Stimulated activated CD4-positive, alpha-beta T cell treated with anti-CD3 and anti-CD28 coated beads, Interleukin-1b, Interleukin-23, amount 100 ng/mL, for 48 hours (primary cell): ENCODE measurements at places on chromosomes 4 and X.

- no peak for DNase-seq
Observed at GRCh38 chr4:120658772-120659171, 263.8 kb downstream of the PRDM5 start.

DNA sequence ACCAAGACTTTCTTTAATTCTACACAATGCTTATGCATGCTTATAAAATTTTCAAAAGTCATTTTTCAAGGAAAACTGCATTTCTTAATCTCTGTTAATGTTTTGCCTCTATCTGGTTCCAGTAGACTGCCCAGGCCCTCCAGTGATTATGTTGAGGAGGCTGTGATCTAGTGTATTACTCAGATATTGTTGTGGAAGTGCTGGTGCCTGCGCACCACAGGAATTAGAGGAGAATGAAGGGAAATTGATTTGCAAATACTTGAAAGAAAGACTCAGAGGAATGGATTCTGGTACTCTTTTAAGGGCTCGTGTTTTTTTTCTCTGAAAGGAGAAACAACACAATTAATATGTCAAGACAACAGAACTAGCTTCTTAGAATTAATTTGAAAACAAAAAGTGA lies 1015.1 kb downstream of the RPA4 start:
- no peak for DNase-seq

DNA sequence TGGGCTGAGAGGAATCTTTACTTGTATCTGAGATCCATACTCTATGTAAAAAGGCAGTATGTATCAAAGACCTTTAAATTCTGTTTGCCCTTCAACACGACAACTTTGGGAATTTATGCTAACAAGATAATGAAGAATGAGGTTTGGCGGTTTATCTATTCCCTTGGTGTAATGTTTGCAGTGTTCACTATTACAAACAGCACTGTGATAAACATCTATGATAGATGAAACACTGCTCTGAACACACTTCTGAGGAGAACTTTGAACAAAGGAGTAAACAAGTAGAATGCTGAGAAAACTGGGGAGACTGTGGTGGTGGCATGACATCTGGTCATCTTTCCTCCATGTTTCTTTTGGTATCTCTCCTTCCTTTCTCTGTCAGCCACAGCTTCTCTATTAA lies 126.9 kb downstream of the PDE5A start:
- DNase-seq, result no peak

DNA sequence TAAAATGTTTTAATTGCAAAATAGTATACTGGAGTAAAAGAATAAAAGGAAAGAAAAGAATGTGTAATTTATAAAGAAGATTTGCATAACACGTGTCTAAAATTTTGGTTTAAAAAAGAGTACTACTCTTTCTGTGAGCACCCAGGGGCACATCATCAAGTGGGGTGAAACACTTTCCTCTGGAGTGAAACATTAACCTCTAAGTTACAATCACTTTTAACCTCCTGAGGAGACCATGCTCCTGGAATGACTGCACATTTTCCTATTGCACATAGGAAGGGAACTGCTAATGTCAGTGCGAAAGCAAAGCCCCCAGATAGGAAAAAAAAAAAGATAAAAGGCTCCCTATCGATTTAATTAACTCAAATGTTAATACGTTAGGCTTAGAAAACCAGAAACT lies 13.3 kb downstream of the VEGFC start:
- no peak for DNase-seq

- DNase-seq, result no peak
Observed at GRCh38 chr4:114343015-114343414, 255.6 kb upstream of the UGT8 start.

DNA sequence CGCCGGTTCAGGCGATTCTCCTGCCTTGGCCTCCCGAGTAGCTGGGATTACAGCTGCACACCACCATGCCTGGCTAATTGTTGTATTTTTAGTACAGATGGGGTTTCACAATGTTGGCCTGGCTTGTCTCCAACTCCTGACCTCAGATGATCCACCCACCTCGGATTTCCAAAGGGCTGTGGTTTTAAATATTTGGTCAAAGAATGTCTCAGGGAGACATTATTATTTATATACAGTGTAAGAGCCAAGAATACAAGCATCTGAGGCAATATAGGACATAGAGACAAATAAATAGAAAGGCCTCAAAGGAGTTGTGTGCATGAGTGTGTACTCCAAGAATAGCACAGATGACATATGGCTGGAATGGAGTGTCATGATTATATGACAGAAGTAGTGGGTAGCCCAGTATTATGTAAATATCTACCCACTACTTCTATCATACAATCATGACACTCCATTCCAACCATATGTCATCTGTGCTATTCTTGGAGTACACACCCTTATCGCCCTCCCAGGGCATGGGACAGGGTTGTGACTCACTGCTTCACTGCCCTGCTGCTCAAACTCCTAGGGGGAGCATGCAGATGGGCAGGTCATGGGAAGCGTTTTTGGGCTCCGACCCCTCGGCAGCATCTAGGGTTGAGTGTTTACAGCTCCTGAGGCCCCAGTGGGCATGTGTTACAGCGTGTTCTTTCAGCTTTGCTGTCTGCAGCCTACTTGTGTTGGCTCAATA lies 1649.8 kb upstream of the PCDH10 start:
- DNase-seq, result no peak

GRCh38 chr4:150358691-150359090 lies 223.3 kb upstream of the MAB21L2 start:
- DNase-seq, result no peak

- no peak for DNase-seq
Observed at GRCh38 chrX:21559417-21559816, 98.7 kb downstream of the KLHL34 start.

- DNase-seq, result peak; percentile 37
Observed at GRCh38 chrX:48466696-48467095, 3.4 kb downstream of the SLC38A5 start.

DNA sequence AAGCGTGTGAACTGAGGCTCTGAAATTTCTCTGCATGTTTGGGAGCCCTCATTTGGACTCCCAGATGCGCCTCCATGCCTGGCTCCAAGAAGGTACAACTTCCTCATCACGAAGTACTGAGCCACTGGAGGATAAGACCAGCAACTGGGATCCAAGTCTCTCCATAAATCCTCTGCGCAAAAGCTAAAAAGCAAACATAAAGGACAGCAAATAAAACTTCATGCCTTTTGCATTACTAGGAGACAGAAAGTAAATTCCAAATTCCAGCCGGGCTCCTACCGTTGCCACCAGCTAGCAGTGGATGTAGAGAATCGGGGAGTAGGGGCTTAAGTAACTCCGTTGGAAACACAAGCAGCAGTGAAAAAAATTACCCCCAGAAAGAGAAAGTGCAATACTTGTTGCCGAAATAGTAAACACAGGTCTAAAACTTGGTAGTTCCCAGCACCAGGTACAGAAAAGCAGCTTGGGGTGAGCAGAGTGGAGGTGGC lies 477.1 kb upstream of the TENM3 start:
- no peak for DNase-seq

- no peak for DNase-seq
Observed at GRCh38 chr4:31657859-31658570, 937.8 kb downstream of the PCDH7 start.

GRCh38 chrX:110004215-110004614 lies 1.3 kb downstream of the TMEM164 start:
- no peak for DNase-seq

GRCh38 chr4:12949719-12950490 lies 534.2 kb downstream of the RAB28 start:
- no peak for DNase-seq

GRCh38 chr4:41177016-41177415 lies 37.3 kb downstream of the APBB2 start:
- no peak for DNase-seq

GRCh38 chr4:133145758-133146573 lies 3.1 kb upstream of the PCDH10 start:
- DNase-seq, result no peak

GRCh38 chr4:140928880-140929279 lies 172.7 kb upstream of the TBC1D9 start:
- DNase-seq, result no peak

- DNase-seq, result no peak
Observed at GRCh38 chr4:73871511-73872310, 2.5 kb downstream of the CXCL1 start.

DNA sequence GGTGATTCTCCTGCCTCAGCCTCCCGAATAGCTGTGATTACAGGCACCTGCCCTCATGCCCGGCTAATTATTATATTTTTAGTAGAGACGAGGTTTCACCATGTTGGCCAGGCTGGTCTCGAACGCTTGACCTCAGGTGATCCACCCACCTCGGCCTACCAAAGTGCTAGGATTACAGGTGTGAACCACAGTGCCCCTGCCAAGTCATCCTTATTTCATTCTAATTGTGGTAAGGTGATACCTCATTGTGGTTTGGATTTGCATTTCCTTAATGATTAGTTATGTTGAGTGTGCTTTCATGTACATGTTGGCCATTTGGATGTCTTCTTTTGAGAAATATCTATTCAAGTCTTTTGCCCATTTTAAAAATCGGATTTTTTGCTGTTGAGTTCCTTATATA lies 93.0 kb downstream of the USP9X start:
- no peak for DNase-seq

DNA sequence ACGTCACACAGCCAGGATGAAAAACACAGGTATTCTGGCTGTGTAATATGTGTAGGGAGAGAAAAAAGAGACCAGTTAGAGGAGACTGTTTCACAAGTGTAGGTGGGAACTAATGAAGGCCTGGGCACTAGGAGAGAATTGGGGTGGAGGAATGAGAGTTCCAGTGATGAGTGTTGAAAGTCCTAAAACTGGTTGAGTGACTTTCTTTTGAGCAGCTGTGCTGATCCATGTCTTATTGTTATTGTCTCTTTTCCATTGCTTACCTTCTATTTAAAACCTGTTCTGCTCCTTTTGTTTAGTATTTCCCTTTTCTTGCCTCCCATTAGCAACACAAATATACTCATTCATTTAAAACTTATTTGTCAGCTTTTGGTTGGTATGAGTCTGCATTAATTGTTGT lies 88.7 kb downstream of the PDLIM5 start:
- DNase-seq, result no peak

GRCh38 chrX:152824841-152825374 lies 5.6 kb downstream of the CETN2 start:
- DNase-seq, result no peak

- DNase-seq, result no peak
Observed at GRCh38 chrX:119686087-119686691, 6.8 kb downstream of the SEPTIN6 start.

DNA sequence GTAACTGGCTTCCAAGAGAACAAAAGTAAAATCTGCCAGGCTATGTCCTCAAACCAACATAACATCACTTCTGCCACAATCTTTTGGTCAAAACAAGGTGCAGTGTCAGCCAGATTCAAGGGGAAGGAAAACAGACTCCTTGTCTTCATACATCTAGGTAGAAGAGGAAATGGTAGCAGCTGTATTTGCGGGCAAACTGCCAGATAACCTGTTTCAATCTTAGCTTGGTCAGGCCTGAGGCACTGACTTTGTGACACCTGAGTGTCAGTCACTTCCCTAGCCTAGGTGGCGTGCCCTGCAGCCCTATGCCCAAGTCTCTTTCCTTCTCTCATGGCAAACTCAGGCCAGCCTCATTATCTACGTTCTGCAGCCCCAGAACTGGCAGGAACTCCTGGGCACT lies 146.2 kb upstream of the JADE1 start:
- no peak for DNase-seq

DNA sequence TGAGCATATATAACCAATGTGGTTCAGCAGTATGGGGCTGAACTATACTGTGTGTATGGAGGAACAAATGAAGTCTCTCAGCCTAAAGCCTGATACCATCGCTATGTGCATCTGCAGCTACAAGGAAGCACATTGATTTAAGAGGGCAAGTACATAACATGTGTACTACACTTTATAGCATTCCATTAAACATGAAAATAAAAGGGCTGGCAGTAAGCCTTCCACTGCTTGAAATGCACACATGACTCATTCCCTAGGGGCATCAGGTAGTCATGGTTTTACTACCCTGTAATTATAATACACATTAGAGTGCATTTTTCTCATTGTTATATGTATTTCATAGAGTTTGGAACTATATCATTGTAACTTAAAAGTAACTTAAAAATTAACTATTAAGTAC lies 51.2 kb downstream of the SMARCA1 start:
- DNase-seq, result no peak

DNA sequence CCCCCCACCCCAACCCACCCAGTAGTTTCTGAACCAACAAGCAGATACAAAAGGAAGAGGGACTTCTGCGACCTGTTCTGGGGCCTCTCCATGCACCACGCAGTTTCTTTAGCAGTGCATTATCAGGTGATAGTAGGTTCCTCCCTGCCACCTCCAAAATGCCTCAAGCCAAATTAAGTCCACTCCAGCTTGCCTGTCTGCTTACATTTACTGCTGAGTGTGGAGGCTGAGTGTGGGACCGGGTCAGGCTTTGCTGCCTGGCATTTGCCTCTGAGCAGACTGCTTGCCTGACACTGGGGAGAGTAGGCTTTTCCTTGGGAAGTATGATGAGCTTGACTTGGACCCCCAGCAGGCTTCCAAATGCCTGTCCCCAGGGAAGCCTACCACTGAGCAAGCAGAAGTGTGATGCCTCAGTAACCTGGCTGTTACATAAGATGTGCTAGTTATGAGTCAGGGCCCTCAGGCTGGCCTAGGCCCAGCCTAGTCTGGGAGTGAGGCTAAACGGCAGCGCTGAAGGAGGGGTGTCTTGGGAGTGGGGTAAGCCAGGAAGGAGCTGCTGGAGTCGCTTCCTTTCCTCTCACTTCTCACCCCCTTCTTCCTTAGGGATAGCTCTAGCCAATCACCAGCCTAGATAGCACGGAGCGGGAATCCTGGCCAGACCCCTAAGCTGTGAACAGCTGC lies 9.0 kb downstream of the TSC22D3 start:
- no peak for DNase-seq

DNA sequence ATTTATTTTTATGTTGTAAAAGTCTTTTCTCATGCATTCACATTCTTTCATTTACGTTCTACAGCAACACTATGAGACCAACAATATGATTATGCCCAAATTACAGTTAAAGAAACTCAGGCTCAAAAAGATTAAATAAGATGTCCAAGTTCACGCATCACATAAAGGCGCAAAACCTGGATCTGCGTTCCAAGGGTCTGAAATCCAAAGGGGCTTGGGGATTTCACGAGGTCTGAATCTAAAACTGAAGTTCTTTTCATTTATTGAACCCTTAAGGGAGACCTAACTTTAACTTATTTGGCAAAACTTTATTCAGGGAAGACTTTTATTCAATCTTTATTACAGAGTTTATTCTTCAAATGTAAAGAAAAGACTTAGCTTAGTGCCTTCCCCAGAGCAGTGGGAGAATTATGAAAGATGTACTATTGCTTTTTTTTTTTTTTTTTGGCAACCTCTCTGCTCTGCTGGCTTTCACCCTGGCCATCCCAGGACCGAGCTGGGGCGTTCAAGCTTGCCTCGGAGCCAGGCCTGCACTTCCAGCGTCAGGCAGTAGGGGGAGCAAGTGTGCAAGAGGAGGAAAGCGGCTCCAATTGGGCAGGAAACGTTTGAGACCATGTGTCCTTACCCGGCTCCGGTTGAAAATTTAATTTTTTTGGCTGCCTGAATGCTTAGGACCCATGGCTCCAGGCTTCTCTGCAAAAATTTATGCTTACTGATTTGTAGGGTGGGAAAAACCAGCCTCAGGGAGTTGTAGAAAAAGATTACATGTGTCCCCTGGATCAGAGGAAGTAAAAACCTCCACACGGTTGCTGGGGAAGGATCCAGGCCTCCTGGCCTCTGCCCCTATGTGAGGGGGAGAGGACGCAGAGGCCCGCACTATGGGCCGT lies 344.3 kb upstream of the KLF3 start:
- peak; percentile 92 for DNase-seq
